Fibroblast of lung (primary cell): ENCODE measurements at places on chromosomes 1 and 21. TPM values are rescaled to one million over a fixed set of nuclear protein-coding genes. Genes with fewer than 3 reads are reported as not detected.

ZCCHC17 gene
- 30.0 and 34.0 TPM in 2 replicates for total RNA-seq

GBP2 gene
- total RNA-seq = 70.7 and 96.8 TPM in 2 replicates

KRTAP12-4 gene
- not detected in 2 replicates for total RNA-seq

CBR1 gene
- total RNA-seq = 124 and 152 TPM in 2 replicates

ISG15 gene
- 74.7 and 93.3 TPM in 2 replicates for total RNA-seq

UQCRHL gene
- 4.4 and 7.8 TPM in 2 replicates for total RNA-seq
